ENCODE measurements at places on chromosomes 5 and 9.

GRCh38 chr9:95722141-95722540 lies 153.3 kb upstream of the ERCC6L2 start:
- DNase-seq = no peak

- no peak for DNase-seq
These were observed 147.2 kb downstream of the PDE4D start for GRCh38 chr5:59746241-59746765.

DNA sequence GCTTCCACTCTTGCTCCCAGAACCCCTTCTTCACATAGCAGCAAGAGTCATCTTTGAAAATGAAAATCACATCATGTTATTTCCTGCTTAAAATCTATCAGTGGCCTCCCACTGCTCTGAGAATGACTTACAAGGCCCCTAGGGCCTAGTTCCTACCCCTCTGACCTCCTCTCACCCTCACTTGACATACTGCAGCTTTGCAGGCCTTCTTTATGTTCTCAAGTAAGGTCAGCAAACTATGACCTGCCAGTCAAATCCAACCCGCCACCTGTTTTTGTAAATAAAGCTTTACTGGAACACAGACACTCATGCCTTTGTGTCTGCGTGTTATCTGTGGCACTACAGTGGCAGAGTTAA lies 185.7 kb downstream of the NR3C1 start:
- no peak for DNase-seq

DNA sequence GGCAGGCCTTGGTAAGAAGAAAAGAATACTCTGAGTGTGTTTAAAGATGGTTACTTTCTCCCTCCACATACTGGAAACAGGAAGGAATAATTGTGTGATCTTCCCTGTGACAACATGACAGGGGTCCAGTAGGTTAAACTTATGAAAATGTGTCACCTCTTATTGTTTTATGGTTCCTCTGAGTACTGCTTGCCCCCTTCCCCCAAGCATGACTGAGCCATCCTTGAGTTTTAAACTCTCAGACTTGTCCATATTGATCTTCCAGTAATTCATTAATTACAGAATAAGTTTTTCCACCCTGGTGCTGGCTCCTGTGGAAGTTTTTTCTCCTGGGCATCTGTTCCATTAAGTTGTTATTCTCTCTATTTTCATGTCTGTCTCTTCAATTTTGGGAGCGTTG lies 95.8 kb downstream of the CNTLN start:
- no peak for DNase-seq

GRCh38 chr5:173633304-173633703 lies 16.9 kb upstream of the BOD1 start:
- DNase-seq = no peak

DNA sequence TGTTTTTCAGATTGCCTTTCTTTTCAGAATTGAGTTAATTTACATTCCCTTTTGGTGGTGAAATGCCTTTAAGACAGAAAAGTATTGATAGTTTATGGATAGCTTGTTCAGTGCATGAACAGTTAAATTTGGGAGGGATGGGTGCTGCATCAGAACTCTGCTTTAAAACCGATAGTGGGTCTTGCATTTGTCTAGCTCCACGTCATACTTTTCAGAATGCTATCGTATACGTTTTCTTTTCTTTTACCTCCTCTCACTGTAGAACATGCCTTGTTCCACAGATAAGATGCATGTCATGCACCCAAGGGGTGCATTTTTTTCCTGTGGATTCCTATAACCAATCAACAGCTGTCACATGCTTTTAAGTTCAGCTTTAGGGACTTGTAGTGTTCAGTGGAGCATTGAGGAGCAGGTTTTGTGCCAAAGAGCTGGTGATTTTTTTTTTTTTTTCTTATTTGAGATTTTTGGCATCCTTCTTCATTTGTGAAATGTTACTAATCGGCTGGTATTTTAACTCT lies 2.3 kb downstream of the SLC44A1 start:
- DNase-seq = no peak

GRCh38 chr5:51039424-51040329 lies 343.6 kb upstream of the ISL1 start:
- no peak for DNase-seq
